ENCODE measurements at places on chromosomes 16 and 17.

DNA sequence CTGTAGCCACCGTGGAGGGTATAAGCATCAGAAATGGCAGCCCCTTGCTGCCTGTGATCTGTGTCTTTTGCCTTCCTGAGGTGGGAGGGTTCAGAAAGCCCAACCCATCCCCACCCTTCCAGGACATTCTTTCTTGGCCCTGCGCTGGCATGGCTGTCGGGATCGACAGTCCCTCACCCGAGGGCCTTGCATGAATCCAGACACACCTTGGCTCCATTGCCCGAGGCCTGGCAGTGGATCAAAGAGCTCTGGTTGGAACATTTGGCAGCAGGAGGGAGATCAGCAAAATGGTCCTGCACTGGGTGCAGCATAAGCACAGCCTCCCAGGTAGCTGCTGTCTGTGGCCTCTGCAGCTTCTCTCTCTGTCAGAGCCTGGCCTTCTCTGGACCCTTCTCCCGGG is 246.6 kb upstream of the MAF start:
- DNase-seq: no peak

DNA sequence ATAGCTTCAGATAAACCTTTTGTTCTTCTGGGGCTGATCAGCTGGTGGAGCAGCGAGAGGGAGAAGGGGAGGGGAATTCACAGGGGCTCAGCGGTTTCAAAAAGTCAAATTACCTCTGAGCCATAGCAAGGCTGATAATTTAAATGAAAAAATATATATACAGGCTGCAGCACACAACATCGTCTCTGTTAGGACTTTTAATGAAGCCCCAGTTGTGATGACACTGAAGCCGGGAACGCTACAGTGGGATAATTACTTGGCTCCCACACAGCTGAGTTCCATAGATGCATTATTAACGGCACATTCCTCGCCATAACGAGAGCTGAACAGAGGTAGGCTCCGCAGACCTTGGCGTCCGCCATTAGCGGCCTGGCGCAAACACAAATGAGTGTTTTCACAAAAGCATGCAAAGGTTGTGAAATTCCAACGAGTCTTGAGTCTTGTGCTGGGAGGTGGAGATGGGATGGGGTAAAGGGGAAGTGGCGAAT is 216.0 kb downstream of the C16orf78 start:
- DNase-seq: no peak

DNA sequence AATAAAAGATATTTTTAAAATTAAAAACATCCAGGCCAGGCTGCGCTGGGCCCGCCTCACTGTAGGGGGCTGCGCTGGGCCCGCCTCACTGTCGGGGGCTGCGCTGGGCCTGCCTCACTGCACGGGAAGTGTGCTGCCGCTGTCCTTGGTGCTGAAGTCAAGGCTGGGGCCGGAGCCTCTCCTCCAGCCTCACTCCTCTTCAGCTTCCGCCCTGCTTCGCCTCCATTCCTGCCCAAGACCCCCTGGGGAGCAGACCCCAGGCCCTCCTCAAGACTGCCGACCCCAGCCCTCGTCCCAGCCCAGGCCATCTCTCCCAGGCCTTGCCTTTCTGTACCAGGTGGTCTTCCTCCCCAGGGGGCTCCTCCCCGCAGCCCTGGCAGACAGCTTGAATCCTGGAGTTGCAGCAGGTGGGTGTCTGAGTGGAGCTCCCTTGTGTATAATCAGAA is 26.2 kb downstream of the ENDOV start:
- peak; percentile 62 for DNase-seq

DNA sequence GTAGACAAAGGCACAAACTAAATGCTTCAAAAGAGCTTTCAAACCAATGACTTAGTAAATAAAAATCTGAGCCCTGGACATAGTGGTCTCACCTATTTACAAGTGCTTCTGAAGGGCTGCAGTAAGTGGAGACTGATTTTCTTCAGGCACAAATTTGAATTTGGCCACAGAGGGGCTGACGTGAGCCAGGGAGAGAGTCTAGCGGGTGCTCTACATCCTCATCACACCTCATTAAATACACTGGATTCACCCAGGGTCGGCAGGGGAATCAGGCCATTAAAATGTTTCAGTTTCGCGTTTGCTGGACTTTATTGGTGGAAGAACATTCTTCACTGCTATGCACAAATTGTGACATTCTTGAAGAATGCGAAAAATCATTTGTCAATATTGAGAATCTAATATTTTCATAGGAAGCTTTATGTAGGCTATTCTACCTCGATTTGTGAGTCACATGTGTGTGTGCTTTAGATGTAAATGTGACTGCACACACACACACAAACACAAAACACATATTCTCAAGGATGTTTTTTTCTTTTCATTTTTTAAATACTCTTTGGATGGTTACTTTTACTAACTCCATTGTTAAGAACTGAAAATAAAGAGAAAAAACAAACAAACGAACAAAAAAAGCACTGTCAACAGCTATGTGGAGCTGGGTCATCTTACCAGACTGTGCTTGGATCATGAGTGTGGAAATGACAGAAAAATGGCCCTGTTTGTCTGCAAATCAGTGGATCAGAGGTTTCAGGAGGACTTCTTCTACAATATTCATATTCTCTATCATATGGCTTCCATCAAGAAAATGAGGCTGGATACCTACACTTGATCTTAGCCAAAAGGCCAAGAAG is 58.9 kb downstream of the CDH11 start:
- DNase-seq: no peak
